Heart right ventricle (tissue), 16 donors: ENCODE measurements at places on chromosomes 1 and 21.

- H3K36me3 ChIP-seq, result no peaks in the 10 kb centered on the region
- peaks cover 57% of the 10 kb centered on the region for H3K27me3 ChIP-seq
- no peaks in the 10 kb centered on the region for H3K4me1 ChIP-seq
- H3K27ac ChIP-seq, result no peak overlapping the region
- no peak for DNase-seq
These were observed 242.3 kb downstream of the LMX1A start for GRCh38 chr1:165114022-165114888.

DNA sequence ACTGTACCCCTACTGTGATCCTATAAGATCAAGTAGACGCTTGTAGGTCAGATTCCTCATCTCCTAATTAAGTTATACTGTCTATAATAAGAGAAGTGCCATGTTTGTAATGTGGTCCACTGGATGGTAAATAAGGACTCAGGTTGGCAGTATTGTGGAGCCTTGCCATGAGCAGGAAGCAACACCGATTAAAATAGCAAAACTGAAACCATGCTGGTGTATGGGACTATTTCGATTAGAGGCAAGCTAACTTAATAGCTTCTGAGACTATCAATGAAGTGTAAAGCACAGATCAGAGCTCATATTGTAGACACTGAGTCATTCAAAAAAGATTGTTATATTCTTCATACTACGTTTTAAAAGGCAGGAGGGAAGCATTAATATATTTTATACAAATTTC is 348.8 kb downstream of the HHAT start:
- no peak overlapping the region for H3K4me3 ChIP-seq
- no peaks in the 10 kb centered on the region for H3K27me3 ChIP-seq
- no peak for DNase-seq
- no peaks in the 10 kb centered on the region for H3K36me3 ChIP-seq

DNA sequence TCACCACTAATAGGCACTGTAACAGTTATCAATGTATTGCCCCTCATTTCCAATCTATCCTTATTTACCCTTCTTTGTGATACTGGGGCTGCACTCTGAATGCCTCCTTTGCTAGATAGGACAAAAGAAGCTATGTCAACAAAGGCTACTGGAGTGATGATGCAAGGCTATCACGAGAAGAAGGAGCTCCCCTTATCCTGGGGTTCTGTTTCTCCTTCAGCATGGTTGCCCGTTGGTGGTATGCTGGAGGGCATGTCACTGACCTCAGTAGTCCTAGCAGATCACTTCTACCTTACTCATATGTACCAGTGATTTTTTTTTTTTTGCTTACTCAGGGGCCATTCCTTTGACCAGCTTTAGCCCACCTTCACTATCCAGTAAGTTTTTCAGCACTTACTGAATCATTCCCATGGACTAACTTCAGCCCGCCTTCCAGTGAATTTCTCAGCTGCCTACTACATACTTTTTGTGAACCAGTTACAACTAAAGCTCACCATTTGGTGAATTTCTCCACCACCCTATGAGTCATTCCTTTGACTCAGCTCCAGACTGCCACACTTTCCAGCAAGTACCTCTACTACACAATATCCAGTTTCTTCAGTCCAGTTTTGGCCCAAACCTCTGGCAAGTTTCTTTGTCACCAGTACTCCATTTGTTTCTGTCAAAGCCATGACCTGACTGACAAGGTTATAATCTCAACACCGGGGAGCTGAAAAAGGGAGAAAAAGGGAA is 944.5 kb downstream of the KCNT2 start:
- H3K27me3 ChIP-seq, result no peaks in the 10 kb centered on the region
- no peaks in the 10 kb centered on the region for H3K36me3 ChIP-seq
- no peak overlapping the region for H3K27ac ChIP-seq
- H3K4me1 ChIP-seq, result no peaks in the 10 kb centered on the region
- no peak for DNase-seq

GRCh38 chr1:167627865-167628641 is 2.0 kb upstream of the RCSD1 start:
- DNase-seq, result no peak
- no peak overlapping the region for H3K4me3 ChIP-seq
- H3K27ac ChIP-seq, result peak overlapping the region; percentile 96
- no peaks in the 10 kb centered on the region for H3K27me3 ChIP-seq
- no peaks in the 10 kb centered on the region for H3K36me3 ChIP-seq

GRCh38 chr1:14934867-14935266 is 218.7 kb upstream of the TMEM51 start:
- H3K27ac ChIP-seq, result no peak overlapping the region
- no peaks in the 10 kb centered on the region for H3K27me3 ChIP-seq
- no peak for DNase-seq
- H3K4me3 ChIP-seq, result no peak overlapping the region

DNA sequence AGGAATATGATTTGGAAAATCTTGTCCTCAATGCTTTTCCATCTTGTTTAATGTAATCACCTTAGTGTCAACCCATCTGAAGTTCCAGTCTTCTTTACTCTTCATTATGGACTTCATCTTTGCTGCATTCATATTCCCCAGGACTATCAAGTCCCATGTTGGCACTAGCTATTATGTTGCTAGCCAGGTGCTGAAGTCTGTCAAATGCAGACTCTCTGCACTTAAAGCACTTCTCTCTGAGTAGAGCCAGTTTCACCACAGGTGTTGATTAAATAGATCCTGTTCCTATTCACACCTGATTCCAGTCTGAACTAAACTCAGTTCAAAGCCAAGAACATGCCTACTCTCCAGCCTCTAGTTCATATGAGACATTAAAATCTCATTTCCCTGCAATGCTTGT is 75.0 kb upstream of the PKN2 start:
- DNase-seq, result no peak
- no peaks in the 10 kb centered on the region for H3K27me3 ChIP-seq
- no peaks in the 10 kb centered on the region for H3K4me1 ChIP-seq
- no peaks in the 10 kb centered on the region for H3K36me3 ChIP-seq
- no peak overlapping the region for H3K4me3 ChIP-seq

GRCh38 chr1:44015206-44015605 is 16.1 kb downstream of the SLC6A9 start:
- H3K27ac ChIP-seq, result no peak overlapping the region
- no peaks in the 10 kb centered on the region for H3K36me3 ChIP-seq
- H3K4me1 ChIP-seq, result no peaks in the 10 kb centered on the region
- no peaks in the 10 kb centered on the region for H3K27me3 ChIP-seq
- H3K4me3 ChIP-seq, result no peak overlapping the region

DNA sequence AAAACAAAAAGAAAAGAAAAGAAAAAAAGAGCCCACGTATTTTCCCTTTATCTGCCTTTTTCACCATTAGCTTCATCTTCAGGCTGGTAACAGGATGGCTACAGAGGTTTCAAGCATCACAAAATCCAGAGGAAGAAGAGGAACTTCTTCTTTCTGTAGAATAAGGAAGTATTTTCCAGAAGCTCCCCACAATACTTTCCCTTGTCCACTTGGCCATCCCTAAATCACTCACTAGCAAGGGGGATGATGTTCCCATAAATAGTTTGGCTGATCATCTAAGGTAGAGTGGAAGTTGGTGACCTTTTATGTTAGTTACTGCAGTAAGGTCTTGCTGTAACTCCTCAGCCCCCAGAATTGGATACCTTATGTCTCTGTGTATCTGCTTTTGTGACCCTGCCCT is 45.1 kb upstream of the RNF11 start:
- H3K27me3 ChIP-seq, result no peaks in the 10 kb centered on the region
- no peaks in the 10 kb centered on the region for H3K36me3 ChIP-seq
- no peak overlapping the region for H3K4me3 ChIP-seq
- DNase-seq, result no peak
- H3K4me1 ChIP-seq, result no peaks in the 10 kb centered on the region

- no peak overlapping the region for H3K27ac ChIP-seq
- no peaks in the 10 kb centered on the region for H3K36me3 ChIP-seq
- no peak overlapping the region for H3K4me3 ChIP-seq
- no peak for DNase-seq
- H3K27me3 ChIP-seq, result no peaks in the 10 kb centered on the region
These were observed 5.8 kb upstream of the CHI3L2 start for GRCh38 chr1:111221633-111222291.

GRCh38 chr1:154349121-154349520 is 23.8 kb downstream of the ATP8B2 start:
- H3K36me3 ChIP-seq, result peaks cover 36% of the 10 kb centered on the region
- DNase-seq, result no peak
- no peak overlapping the region for H3K27ac ChIP-seq
- H3K27me3 ChIP-seq, result peaks cover 14% of the 10 kb centered on the region
- H3K4me1 ChIP-seq, result peaks cover 19% of the 10 kb centered on the region
